Stimulated activated naive CD4-positive, alpha-beta T cell treated with Interleukin-2 at 50 U/mL for 16 hours (primary cell): ENCODE measurements at places on chromosomes 2 and 18.

GRCh38 chr2:166944909-166945308, 56.6 kb downstream of the XIRP2 start:
- DNase-seq: no peak

DNA sequence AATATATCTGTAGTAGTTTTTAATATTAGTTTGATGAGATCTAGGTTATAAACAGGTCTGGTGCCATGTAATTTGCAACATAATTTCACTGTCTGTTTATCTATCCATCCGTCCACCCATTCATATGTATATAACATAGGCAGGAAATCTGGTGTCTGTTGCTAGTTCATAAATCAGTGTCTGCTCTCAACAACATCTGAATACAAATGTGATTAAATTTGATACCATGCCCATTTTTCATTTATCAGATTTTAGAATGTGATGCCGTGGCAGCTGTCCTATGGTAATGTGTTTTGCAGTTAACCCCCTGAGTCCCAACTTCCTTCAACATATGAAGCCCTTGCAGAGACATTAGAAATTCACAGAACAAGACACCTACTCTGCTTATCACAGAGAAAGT, 228.4 kb downstream of the CMPK2 start:
- DNase-seq: no peak

DNA sequence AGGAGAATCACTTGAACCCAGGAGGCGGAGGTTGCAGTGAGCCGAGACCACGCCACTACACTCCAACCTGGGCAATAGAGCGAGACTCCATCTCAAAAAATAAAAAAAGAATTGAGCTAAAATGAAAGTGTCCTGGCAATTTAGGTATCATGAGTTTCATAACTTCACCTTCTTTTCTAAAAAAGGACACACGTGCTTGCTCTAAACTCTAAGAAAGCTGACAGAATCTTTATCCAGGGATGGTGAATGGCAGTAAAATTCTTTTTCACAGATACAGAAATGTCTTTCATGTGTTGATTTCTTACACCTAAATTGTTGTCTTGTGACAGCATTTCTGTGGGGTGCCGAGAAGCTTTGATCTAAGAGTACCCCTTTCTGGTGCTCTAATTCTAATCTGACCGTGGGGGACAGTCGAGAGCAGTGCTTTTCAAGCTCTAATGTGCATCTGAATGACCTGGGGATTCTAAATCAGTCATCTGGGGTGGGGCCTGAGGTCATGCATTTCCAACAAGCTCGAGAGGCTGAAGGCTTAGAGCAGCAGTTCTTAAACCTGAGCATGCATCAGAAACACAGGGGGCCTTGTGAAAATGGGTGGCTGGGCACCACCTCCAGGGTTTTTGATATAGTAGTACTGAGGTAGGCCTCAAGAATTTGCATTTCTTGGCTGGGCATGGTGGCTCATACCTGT, 42.1 kb upstream of the REL start:
- no peak for DNase-seq

DNA sequence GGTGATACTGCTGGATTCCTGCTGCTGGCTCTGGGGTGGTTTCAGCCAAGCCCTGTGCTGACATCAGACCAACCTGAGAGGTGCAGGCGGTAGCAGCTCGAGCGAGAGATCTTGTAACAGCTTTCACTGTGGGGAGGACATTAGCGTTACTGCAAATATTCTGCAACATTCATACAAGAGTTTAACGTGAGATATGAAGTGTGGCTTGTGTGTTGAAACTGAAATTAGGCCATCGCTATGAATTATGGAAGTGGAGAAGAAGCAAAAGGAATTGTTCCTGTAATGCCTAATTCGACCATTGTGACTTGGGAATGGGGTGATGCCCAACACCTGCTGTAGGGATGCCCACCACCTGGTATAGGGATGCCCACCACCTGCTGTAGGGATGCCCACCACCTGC, 6.5 kb upstream of the MLPH start:
- no peak for DNase-seq

DNA sequence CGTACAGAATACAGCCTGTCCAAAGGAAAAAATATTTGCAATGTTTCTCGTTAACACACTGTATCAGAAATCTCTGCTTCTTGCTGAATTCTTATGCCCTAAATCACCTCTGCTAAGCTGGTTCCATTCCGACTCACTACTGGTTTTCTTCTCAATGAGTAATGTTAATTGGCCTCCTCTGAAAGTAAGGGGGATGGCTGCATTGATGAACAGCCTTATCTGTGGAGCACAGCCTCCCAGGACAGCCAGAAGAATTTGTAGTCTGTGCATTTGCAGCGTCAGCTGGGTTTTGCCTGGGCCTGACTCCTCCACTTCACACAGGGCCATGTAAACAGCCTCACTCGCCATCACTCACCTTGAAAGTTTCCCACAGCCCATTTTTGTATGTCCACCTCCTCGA, 127.7 kb downstream of the RNF152 start:
- no peak for DNase-seq

GRCh38 chr2:99692785-99693184, 203.0 kb upstream of the REV1 start:
- no peak for DNase-seq

- DNase-seq: no peak
These were observed at the start of gene PXDN for GRCh38 chr2:1744446-1745170. Gene PXDN (minus strand): TSS chr2:1744515. CDS start chr2:1744455, 60 bp downstream.

DNA sequence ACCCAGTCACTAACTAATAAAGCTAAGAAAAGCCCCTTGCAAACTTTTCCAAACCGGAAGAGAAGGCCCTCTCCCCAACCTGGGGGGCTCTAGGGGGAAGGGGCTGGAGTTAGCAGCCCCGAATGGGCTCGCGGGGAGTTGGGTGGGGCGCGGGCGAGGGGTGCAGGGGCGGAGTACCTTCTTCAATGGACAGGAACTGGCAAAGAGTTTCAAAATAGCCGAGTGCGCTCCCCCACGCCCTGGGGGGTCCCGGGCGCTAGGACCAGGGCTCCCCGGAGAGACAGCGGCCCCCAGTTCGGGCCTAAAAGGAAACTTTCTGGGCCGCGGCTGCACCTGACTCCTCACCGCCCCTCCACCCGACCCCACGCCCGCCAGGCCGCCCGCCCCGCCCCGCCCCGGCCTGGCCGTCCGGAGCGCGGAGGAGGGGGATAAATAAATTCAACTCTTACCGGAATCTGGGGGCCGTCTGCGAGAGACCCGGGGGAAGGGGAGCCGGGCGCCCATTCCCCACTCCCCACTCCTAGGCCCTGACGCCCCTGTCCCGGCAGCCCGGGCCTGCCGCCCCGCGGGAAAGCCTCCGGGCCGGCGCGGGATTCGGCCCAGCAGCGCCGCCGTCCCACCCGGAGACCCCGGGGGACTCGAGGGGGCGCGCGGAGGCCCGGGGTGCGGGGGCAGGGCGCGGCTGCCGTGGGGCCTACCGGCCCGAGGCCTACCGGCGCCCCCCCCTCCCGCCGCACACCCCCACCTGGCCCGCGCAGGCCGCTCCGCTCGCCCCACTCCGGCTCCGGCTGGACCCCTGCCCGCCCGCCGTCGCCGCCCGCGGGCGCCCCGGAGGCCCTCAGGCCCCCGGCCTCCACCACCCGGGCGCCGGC, 868 bp downstream of the INO80D start:
- DNase-seq: peak; percentile 36

DNA sequence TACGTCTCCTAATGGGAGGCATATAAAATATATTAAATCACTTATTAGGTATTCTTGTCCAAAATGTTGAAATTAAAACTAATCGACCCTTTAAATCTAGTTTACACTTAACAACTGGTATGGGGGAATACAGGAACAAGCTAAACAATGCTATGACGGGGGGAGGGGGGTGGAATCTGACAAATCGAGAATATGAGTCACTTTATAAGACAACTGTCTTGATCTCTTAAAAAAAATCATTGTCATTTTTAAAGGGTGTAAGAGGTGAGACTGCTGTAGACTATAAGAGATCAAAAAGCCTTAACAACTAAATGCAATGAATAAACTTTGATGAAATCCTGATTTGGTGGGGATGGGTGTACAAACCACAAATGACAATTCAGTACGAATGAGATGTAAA, 6.0 kb downstream of the MAP3K2 start:
- DNase-seq: no peak

DNA sequence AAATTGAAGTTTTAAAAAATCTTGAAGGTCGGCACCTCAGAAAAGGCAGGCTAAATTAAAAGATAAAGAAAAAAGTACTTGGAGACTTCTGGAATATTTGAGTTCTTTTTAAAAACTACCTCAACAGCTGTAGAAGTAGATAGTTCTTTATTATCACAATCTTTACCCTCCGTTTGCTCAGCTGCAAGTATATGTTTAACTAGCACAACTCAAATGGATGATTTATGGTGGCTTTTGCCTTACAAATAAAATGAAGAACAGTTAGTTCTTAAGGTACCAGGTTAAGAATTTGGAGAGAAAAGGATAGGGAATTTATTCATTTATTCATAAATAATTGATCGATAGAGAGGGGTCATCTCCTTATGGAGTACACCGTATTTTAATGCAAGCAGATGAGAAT, 237.6 kb upstream of the FOSL2 start:
- DNase-seq: no peak

DNA sequence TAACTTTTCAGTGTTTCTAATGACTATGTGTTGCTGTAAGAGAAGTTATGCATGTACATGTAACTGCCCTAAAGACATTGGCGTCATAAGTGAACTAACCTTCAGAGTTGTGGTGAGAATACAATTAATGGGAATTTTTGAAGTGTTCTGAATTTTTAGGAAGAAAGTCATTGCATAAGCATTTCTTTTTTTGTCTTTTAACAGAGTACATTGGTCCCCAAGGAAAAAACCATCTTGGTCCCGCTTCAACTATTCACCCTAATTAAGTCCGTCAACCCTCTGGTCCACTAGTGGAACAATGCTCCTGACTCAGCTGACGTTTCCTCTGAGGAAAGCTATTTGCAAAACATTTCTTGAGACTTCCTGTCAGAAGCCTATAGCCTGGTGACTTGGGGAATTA, 41.1 kb upstream of the VIT start:
- DNase-seq: no peak

GRCh38 chr18:34909637-34910364, 131.4 kb upstream of the MAPRE2 start:
- no peak for DNase-seq

DNA sequence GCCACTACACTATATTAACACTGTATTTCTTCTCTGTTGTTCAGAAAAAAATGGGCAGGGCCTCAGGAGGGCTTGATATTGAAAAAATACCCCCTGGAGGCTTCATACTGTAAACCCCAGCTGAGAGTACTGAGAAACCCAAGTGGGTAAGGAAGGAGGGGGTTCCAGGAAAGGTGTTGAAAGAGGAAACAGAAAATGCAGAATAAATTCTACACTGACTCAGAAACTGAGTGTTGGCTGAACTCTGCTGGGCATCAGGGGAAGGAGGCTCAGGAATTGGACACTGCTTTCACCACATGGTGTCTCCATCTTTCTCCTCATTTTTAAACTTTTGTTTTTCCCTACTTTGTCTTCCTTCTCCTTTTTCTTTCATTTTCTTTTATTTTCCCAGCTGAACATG, 253.7 kb downstream of the DYM start:
- no peak for DNase-seq

DNA sequence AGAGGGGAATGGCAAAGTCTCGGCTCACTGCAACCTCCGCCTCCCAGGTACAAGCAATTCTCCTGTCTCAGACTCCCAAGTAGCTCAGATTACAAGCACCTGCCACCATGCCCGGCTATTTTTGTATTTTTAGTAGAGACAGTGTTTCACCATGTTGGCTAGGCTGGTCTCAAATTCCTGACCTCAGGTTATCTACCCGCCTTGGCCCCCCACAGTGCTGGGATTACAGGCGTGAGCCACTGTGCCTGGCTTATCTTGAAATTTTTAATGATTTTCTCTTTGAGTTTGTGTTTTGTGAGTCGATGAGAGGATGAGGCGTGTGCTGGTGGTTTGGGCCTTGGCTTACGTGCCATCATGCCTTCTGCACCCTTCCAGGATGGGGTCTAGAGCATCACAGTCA, 101.3 kb upstream of the ST3GAL5 start:
- no peak for DNase-seq

- no peak for DNase-seq
These were observed 185.4 kb downstream of the SNTG2 start for GRCh38 chr2:1136067-1136466.

- no peak for DNase-seq
These were observed 240.9 kb downstream of the PRKCE start for GRCh38 chr2:45892425-45892745.

GRCh38 chr2:230669386-230669950, 43.2 kb upstream of the CAB39 start:
- no peak for DNase-seq

- DNase-seq: no peak
These were observed 58.2 kb upstream of the MEX3C start for GRCh38 chr18:51255693-51256092.

GRCh38 chr2:37291680-37292079, 33.0 kb downstream of the PRKD3 start:
- no peak for DNase-seq

DNA sequence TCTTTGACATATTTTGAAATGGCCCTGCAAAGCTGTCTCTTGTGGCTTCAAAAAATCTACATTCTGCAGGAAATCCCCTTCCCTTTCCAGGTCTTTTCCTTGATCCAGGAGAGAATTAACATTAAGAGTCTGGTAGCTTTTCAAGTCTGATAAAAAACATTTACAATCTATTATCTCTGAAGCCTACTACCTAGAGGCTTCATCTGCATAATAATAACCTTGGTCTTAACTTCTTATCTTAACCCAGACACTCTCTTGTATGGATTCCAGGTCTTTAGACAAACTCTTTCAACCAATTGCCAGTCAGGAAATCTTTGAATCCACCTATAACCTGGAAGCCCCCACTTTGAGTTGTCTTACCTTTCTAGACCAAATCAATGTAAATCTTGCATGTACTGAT, 179.3 kb upstream of the ZC3H15 start:
- no peak for DNase-seq

DNA sequence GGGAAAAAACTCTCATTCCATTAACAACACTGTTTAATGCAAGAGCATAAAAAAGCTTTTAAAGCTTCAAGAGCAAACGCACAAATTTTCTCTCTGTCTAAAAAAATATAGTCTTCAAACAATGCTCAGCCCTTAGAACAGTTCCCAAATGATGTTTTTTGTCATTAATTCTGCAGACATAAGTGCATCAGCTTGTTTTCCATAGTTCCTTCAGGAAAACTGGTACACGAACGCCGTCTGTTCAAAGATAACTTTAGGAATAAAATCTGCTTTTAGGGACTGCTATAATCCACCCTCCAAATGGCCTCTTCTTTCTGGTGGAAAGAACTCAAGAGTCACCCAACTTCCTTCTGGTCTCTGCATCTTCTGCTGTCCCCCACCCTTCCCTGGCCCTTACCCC, 98.2 kb upstream of the SLC66A3 start:
- DNase-seq: no peak

GRCh38 chr18:35697869-35698268, 116.3 kb downstream of the GALNT1 start:
- DNase-seq: no peak

- DNase-seq: no peak
These were observed 300.1 kb downstream of the MYCN start for GRCh38 chr2:16240402-16240801.

- DNase-seq: no peak
These were observed 9.0 kb downstream of the LRRTM4 start for GRCh38 chr2:77513191-77513590.

- no peak for DNase-seq
These were observed 13.5 kb downstream of the PNO1 start for GRCh38 chr2:68171146-68171545.
